Central memory CD8-positive, alpha-beta T cell (primary cell): ENCODE measurements at places on chromosomes 4 and X.

DNA sequence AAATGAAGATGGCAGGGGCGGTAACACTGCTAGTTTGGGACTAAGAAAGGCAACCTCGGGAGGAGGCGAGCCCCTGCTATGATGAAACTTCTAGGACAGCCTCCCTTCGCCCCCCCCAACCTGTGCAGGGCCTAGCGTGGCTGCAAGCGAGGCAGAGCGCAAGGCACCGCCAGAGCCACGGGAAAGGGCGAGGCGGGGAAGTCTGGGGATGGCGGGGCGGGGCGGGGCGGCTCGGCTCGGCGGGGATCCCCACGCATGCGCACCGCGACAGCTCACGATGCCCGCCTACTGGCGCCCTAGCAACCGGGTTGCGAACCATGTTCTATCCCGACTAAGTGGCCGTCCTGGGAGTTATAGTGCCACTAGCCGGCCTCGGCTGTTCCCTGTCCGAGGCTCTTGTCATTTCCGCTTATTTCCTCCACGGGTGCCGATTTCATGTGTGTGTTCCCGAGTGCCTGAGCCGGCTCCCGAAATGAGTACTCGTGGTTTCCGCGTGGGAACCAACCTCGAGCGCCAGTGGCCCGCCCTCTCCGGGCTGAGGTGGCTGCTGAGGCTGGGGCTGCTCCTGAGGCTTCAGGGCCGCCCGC lies 28.7 kb upstream of the RBMX start:
- H3K4me3 ChIP-seq, result peak overlapping the region; percentile 98
- DNase-seq, result peak; percentile 51
- peak overlapping the region; percentile 91 for H3K27ac ChIP-seq
- H3K27me3 ChIP-seq, result no peaks in the 10 kb centered on the region
- H3K36me3 ChIP-seq, result peaks cover 11% of the 10 kb centered on the region
- peaks cover 27% of the 10 kb centered on the region for H3K4me1 ChIP-seq

DNA sequence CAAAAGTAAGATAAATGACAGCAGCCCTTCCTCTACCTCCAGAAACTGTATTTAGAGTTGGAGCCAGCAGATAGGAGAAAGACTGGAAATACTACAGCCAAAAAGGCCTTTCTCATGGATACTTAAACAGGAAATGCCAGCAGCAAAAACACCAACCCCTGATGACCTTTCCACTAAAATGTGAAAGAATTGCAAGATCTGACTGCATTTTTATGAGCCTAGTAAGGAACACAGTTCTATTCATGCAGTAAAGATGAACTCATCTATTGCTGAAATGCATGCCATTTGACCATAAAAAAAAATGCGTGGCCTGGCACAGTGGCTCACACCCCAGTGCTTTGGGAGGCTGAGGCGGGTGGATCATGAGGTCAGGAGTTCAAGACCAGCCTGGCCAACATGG lies 19.9 kb downstream of the ABCG2 start:
- no peak for DNase-seq
- H3K4me1 ChIP-seq, result no peaks in the 10 kb centered on the region
- H3K27me3 ChIP-seq, result no peaks in the 10 kb centered on the region
- no peaks in the 10 kb centered on the region for H3K36me3 ChIP-seq

- H3K27ac ChIP-seq, result no peak overlapping the region
- peaks cover 12% of the 10 kb centered on the region for H3K27me3 ChIP-seq
- H3K4me1 ChIP-seq, result no peaks in the 10 kb centered on the region
- H3K4me3 ChIP-seq, result no peak overlapping the region
These were observed 1.9 kb downstream of the GASK1B start for GRCh38 chr4:158170691-158171561.

- no peak within 1 kb of the TSS for H3K4me3 ChIP-seq
- peaks cover 2% of the 10 kb centered on the region for H3K36me3 ChIP-seq
- H3K27me3 ChIP-seq, result no peaks in the 10 kb centered on the region
- H3K27ac ChIP-seq, result no peak within 1 kb of the TSS
- DNase-seq, result peak; percentile 44
These were observed at the start of gene SLC10A7 for GRCh38 chr4:146521541-146522097. TSS of gene SLC10A7 (minus strand) at chr4:146521940. CDS start at chr4:146521717, 223 bp downstream.

DNA sequence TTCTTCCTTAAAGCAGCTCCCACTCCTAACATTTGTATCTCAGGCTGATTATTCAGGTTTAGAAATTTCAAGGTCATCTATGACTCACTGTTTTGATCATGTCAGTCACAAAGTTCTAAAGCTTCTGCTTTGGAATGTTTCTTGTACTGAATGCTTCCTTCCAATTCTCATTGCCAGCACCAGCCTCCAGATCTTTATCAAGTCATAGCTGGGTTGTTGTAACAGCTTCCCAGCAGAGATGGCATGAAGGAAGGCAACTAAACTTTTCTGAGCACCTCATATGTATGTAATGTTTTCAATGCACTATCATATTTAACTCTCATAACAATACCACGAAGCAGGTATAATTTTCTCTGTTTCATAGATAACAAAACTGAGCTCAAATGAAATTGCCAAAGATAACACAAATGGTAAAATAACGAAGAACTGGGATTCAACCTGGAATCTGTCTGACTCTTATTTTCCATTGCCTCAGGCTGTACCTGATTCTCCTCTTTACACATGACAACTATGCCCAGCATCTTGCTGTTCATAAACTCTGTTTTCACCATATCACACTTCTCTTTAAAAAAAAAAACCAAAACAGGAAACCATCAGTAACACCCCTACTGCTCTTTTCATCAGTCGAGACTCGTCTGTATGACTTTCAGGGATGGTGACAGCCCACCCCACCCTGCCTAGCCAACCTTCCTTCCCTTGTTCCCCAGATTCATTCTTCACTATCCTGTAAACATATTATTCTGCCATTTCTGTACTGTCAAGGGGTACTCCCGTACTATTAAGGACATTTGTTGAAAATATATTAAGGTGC lies 13.4 kb downstream of the TRPC3 start:
- no peak for DNase-seq
- peak overlapping the region; percentile 3 for H3K4me3 ChIP-seq
- no peaks in the 10 kb centered on the region for H3K36me3 ChIP-seq
- peak overlapping the region; percentile 72 for H3K27ac ChIP-seq
- H3K27me3 ChIP-seq, result peaks cover 32% of the 10 kb centered on the region
- H3K4me1 ChIP-seq, result peaks cover 18% of the 10 kb centered on the region

GRCh38 chrX:13235930-13236329 lies 83.9 kb downstream of the ATXN3L start:
- H3K27ac ChIP-seq, result no peak overlapping the region
- no peak overlapping the region for H3K4me3 ChIP-seq
- no peaks in the 10 kb centered on the region for H3K27me3 ChIP-seq
- H3K36me3 ChIP-seq, result no peaks in the 10 kb centered on the region

DNA sequence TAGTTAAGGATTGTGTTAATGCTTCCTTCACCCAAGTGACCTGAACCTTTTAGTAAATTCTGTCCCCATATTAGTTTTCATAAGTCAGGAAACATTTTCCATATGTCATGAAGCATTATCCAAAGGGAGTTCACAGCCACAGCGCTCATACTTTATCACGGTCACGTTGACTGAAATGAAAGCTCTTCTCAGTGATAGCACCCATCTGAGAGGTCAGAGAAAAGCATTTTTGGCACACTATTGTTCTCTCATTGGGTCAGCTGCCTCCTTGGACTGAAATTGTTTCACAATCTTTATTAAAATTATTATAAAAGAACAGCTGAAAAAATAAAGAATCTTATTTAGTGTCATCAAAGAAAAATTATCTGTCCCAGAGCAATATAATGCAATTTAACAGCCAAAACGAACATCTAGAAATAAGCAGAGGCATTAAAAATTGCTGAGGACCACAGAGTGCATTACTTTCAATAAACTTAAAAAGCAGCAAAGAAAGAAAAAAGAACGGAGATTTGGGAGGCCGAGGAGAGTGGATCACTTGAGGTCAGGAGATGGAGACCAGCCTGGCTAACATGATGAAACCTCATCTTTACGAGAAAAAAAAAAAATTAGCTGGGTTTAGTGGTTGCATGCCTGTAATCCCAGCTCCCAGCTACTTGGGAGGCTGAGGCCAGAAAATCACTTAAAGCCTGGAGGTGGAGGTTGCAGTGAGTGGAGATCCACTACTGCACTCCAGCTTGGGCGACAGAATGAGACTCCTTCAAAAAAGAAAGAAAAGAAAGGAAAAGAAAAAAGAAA lies 680.8 kb upstream of the FAM241A start:
- no peak overlapping the region for H3K4me3 ChIP-seq
- no peaks in the 10 kb centered on the region for H3K36me3 ChIP-seq
- no peak for DNase-seq

GRCh38 chrX:87583679-87584078 lies 66.1 kb downstream of the KLHL4 start:
- no peak overlapping the region for H3K4me3 ChIP-seq
- DNase-seq, result no peak
- H3K27ac ChIP-seq, result no peak overlapping the region

- H3K27me3 ChIP-seq, result peaks cover 62% of the 10 kb centered on the region
- H3K4me1 ChIP-seq, result no peaks in the 10 kb centered on the region
- peak overlapping the region; percentile 10 for H3K4me3 ChIP-seq
- DNase-seq, result no peak
- no peaks in the 10 kb centered on the region for H3K36me3 ChIP-seq
- no peak overlapping the region for H3K27ac ChIP-seq
These were observed 1.2 kb downstream of the POU3F4 start for GRCh38 chrX:83509254-83509801.

DNA sequence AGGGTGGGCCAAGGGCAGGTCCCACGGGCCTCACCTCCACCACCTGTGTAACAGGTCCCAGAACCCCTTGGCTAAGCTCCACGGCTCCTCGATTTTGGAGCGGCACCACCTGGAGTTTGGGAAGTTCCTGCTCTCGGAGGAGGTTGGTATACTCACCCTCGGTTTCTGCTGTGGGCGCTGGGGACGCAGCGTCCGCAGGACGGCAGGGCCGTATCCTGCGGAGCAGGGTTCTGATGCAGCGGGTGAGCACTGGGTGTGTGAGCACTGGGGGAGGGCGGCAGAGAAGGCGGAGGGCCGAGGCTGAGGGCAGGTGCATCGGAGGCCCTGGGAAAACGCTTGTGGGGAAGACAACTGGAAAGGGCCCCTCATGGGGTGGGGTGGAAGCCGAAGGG lies 11.0 kb downstream of the ATP5ME start:
- DNase-seq, result no peak
- H3K4me1 ChIP-seq, result peaks cover 5% of the 10 kb centered on the region
- peak overlapping the region; percentile 80 for H3K4me3 ChIP-seq

GRCh38 chr4:84547211-84547610 lies 35.7 kb upstream of the CDS1 start:
- no peaks in the 10 kb centered on the region for H3K27me3 ChIP-seq
- no peak for DNase-seq
- no peaks in the 10 kb centered on the region for H3K4me1 ChIP-seq
- no peak overlapping the region for H3K4me3 ChIP-seq
- no peaks in the 10 kb centered on the region for H3K36me3 ChIP-seq
